ENCODE measurements at places on chromosomes 12 and 14. TPM values are rescaled to one million over a fixed set of nuclear protein-coding genes. Genes with fewer than 3 reads are reported as not detected.

Gene TSHR
- total RNA-seq = 0.15 TPM

Gene TAS2R7
- total RNA-seq = not detected

Gene FRMD6
- 21.2 TPM for total RNA-seq

Gene RASSF3
- total RNA-seq = 74.5 TPM

Gene GLT8D2
- total RNA-seq = 19.2 TPM

Gene SLCO1B3
- total RNA-seq = not detected

Gene RPS29
- total RNA-seq = 1,178 TPM

Gene OAS1
- 25.7 TPM for total RNA-seq

DNA sequence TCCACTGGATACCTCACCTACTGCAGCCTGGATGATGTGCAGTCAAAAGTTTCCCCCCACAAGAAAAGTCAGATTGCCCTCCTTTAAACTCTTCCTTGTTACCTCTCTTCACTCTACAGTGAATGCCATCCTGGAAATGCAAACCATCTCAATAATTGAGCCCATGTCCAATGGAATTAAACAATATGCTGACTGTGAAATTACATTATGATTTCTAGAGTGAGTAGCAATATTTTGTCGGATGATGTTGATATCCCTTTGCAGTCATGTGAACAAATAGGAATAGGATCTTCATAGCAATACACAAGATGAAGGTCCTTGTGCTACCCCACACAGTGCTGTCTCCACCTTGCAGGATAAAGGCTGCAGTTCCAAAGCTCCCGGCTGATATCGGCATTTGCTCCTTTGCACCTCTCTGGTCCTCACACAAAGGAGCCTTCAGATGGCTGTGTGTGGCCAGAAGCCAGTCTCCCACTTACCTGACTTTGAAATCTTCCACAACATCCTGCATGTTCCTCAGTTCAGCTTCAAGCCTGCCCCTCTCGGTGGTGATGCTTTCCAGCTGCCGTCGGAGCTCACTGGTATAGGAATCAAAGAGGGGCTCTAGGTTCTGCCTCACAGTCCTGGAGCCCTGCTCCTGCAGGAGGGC is 1.5 kb downstream of the KRT75 start:
- no peak overlapping the region for H3K4me3 ChIP-seq
- no peaks in the 10 kb centered on the region for H3K4me1 ChIP-seq
- no peak for DNase-seq
- no peaks in the 10 kb centered on the region for H3K36me3 ChIP-seq
- no peak overlapping the region for H3K27ac ChIP-seq

DNA sequence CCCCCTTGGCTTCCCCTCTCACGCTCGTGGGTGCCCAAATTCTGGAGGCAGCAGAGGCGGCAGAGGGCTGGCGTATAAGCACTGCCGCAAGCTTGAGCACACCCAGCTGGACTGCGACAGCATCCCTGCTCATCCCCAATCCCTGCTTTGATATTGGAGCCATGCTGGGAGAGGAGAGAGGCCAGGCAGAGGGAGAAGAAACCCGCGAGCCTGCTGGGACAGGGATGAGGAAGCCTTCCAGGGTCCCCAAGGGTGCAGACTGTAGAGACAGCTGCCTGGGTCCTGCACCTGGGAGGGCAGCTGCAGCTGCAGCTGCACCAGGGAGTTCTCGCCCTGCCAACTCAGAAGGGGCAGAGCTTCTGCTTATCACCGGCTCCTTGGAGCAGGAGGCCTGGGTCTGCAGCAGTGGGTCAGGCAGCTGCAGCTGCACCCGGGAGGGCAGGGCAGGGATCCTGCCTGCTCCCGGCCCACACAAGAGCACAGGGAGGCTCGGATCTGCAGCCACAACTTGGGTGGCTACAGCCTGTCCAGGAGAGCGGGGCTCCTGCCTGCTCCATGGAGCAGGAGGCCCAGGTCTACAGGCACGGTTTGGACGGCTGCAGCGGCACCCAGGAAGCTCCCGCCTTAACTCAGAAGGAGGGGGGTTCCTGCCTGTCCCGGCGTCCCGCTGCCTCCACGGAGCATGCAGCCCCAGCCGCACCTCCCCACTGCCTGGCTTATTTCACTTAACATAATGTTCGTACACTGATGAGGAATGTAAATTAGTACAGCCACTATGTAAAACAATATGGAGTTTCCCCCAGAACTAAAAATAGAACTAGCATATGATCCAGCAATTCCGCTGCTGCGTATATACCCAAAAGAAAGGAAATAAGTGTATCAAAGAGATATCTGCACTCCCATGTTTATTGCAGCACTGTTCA is 60.4 kb upstream of the SGPP1 start:
- no peak for DNase-seq
- no peaks in the 10 kb centered on the region for H3K4me1 ChIP-seq
- no peak overlapping the region for H3K4me3 ChIP-seq
- H3K27me3 ChIP-seq = peaks cover 11% of the 10 kb centered on the region
- H3K27ac ChIP-seq = no peak overlapping the region

DNA sequence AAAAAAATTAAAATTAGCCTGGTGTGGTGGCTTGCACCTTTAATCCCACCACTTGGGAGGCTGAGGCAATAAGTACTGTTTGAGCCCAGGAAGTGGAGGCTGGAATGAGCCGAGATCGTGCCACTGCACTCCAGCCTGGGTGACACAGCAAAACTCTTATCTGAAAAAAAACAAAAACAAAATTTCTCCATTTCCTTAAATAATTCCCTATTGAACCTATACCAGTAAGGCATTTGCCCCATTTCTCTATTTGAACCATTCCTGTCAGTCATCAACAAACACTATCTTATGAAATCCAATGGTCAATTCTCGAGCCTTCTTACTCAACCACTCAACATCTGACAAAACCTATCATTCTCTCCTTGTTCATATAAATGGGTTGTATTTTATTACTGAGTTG is 14.7 kb downstream of the SLC2A14 start:
- H3K4me3 ChIP-seq = no peak overlapping the region
- H3K27me3 ChIP-seq = no peaks in the 10 kb centered on the region
- no peaks in the 10 kb centered on the region for H3K36me3 ChIP-seq
- no peak for DNase-seq

DNA sequence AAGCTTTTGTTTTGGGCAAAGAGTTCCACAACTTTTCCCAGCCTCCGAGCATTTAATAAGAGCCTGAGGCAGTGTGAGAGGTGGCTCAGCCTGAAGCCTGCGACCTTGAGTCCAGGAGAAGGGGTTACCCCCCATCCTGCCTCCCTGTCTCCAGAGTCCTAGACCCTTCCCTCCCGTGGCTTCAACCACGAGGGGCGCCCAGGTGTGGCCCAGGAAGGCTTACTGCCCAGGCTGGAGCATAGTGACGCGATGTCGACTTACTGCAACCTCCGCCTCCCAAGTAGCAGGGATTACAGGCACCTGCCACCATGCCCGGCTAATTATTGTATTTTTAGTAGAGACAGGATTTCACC is 641 bp downstream of the LRRC43 start:
- peak overlapping the region; percentile 43 for H3K4me3 ChIP-seq
- no peak overlapping the region for H3K27ac ChIP-seq
- peaks cover 12% of the 10 kb centered on the region for H3K4me1 ChIP-seq
- no peaks in the 10 kb centered on the region for H3K36me3 ChIP-seq
- DNase-seq = no peak

DNA sequence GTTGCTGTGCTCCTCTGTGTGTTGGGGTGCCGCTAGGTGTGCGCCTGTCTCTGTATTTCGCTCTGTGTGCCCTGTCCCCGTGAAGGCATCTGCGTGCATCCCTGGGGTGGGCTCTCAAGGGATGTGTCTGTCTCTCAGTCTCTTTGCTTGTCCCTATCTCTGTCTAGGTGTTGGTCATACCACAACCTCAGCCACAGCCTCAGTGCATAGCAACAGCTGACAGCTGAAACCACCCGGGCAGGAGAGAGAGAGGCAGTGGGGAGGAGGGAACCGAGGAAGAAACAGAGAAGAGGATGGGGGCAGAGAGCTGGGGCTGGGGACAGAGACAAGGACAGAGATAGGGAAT is 953 bp upstream of the NXPH4 start:
- H3K36me3 ChIP-seq = peaks cover 24% of the 10 kb centered on the region
- no peak overlapping the region for H3K27ac ChIP-seq
- no peak overlapping the region for H3K4me3 ChIP-seq
- H3K27me3 ChIP-seq = peaks cover 56% of the 10 kb centered on the region
- DNase-seq = no peak

DNA sequence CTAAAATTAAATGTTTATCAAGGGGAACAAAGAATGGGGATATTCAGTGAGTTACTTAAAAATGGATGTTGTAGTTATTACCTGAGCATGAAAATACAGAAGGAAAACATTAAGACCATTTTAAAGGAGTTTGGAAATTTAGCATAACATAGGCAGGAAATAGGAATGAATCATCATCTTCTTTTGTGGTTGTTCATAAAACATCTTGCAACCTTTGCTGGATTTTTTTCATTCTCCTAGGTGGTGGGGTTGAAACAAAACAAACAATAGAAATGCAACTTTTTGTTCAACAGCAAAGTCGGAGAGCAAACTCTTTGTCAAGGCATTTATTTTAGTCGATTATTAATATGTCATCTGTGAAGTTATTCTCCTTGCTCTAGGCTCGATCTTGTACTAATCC is 275.1 kb downstream of the IPO8 start:
- H3K4me1 ChIP-seq = no peaks in the 10 kb centered on the region
- no peaks in the 10 kb centered on the region for H3K36me3 ChIP-seq
- H3K27ac ChIP-seq = no peak overlapping the region
- no peak for DNase-seq

DNA sequence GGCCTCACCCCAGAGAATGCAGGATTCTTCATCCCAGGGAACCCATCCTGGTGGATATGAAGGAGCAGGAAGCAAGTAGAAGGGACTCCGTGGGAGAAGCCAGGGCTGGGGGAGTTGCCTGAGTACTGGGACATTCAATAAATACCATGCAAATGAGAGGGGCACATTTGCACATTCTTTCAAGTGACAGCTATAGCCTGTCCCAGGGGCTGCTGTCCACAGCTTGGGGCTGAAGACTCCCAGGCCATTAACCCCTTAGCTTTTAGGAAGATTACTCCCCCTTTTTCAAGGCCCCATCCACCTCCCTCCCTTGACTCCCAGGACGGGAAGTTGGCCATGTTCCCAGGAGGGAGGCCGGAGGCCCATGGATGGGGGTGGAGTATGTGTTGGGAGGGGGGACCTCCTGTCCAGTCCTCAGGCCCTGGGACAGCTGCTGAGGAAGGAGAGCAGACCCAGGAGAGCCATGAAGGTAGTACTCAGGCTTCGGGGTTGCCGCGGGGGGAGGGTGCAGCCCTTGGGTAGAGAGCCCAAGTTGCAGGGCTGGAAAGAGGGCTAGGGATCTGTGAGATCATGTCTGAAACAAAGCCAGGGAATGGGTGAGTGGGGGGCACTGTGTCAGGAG is 974 bp upstream of the TNS2 start:
- H3K36me3 ChIP-seq = no peaks in the 10 kb centered on the region
- peak overlapping the region; percentile 88 for H3K27ac ChIP-seq
- peaks cover 64% of the 10 kb centered on the region for H3K4me1 ChIP-seq
- peak overlapping the region; percentile 59 for H3K4me3 ChIP-seq

DNA sequence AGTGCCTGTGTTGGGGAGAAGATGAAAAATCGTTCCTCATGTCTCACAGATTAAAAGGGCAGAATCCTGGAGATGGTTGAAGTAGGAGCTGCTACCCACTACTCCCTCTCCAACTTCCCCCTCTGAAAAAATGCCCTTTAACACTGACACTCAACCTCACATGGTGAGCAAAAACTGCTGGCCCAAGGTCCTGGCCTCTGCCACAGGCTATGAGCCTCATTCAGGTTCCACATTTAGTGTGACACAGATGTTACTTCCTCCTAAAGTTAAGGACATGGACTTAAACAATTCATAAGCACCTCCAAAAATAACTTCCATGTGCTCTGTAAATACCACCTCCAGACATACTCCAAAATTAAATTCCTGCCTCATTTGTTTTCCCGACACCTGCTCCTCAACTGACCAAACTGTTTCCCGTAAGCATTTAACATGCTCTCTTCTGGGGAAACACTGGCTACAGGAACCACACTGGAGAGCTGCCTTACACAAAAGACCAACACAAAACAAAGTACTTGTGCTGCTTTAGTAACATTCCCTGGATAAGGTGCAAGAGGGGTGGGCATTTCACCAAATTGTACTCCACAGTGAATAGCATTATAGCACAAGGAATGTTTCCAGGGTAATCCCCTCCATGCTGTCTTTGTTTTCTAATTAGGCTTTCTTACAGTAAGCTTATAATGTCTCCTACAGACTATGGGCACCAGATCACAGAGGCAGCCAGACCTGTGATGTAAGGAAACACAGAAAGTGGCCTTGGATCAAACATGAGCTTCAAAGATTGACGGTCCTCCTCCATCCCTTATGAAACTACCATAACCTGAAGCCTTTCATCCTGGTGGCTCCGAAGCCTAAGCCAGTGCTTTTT is 57.0 kb downstream of the PHLDA1 start:
- H3K27me3 ChIP-seq = no peaks in the 10 kb centered on the region
- H3K36me3 ChIP-seq = no peaks in the 10 kb centered on the region
- H3K4me1 ChIP-seq = peaks cover 67% of the 10 kb centered on the region
- no peak overlapping the region for H3K4me3 ChIP-seq
- DNase-seq = no peak
- H3K27ac ChIP-seq = peak overlapping the region; percentile 70

- DNase-seq = no peak
- H3K36me3 ChIP-seq = peaks cover 69% of the 10 kb centered on the region
- no peak overlapping the region for H3K27ac ChIP-seq
- H3K27me3 ChIP-seq = no peaks in the 10 kb centered on the region
Observed at GRCh38 chr12:121009741-121010140, 6.5 kb downstream of the C12orf43 start.

- H3K4me3 ChIP-seq = no peak overlapping the region
- H3K27ac ChIP-seq = no peak overlapping the region
- peaks cover 9% of the 10 kb centered on the region for H3K4me1 ChIP-seq
- H3K27me3 ChIP-seq = no peaks in the 10 kb centered on the region
- no peak for DNase-seq
Observed at GRCh38 chr12:1222858-1223639, 232.0 kb downstream of the ERC1 start.

GRCh38 chr12:49578471-49579112 is 10.7 kb upstream of the MCRS1 start:
- no peak overlapping the region for H3K4me3 ChIP-seq
- H3K27ac ChIP-seq = no peak overlapping the region
- no peaks in the 10 kb centered on the region for H3K27me3 ChIP-seq
- no peak for DNase-seq

- no peaks in the 10 kb centered on the region for H3K27me3 ChIP-seq
- H3K27ac ChIP-seq = peak overlapping the region; percentile 83
- no peak for DNase-seq
- no peaks in the 10 kb centered on the region for H3K4me1 ChIP-seq
Observed at GRCh38 chr14:34604995-34605394, 25.0 kb downstream of the SNX6 start.

GRCh38 chr14:97224016-97224415 is 426.8 kb downstream of the VRK1 start:
- H3K27me3 ChIP-seq = peaks cover 19% of the 10 kb centered on the region
- no peak overlapping the region for H3K27ac ChIP-seq
